ENCODE measurements at places on chromosomes 5 and 9. TPM values are rescaled to one million over a fixed set of nuclear protein-coding genes. Genes with fewer than 3 reads are reported as not detected.

- no peak for DNase-seq
Measured at GRCh38 chr9:109600142-109600541, 102.0 kb upstream of the PTPN3 start.

DNA sequence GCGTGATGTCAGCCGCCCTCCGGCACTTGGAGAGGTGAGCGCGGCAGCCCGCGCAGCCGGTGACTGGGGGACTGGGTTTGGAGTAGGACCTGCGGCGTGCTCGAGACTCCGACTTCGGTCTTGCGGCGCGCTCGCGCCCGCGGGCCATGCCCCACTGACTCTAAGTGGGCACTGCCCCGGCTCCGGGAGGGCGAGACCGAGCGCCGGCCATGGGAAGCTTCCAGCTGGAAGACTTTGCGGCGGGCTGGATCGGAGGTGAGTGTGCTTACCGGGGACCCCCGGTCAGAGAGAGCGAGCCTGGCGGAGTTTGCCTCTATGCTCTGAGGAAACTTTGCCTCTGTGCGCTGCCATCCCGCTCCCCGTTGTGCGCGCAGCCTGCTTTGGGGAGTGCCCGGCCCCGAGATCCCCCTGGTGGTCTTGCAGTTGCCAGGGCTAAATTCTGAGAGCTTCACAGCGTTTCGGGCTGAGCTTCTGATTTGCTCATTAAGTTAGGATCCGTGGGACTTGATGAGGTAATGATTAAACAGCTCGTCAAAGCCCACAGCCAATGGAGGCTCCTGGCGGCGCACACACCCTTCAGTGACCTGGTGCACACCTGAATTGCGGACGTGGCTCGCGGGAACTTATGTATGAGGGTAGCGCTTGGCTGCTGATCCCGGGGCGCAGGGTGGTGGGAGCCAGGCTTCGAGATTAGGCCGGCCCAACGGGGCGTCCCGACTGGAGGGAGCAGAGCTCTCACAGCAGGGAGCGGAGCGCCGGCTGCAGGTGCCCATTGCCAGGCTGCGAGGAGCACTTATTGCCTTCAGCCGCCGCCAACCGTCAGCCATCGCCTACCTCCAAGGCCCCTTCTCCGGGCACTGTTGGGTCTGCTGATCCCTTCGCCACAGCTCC, at the start of gene SLC25A48:
TSS of gene SLC25A48 (plus strand) at position 25 of the 891 bp plus-strand sequence. CDS start at position 210, 185 bp downstream.
- peak; percentile 81 for DNase-seq

DNA sequence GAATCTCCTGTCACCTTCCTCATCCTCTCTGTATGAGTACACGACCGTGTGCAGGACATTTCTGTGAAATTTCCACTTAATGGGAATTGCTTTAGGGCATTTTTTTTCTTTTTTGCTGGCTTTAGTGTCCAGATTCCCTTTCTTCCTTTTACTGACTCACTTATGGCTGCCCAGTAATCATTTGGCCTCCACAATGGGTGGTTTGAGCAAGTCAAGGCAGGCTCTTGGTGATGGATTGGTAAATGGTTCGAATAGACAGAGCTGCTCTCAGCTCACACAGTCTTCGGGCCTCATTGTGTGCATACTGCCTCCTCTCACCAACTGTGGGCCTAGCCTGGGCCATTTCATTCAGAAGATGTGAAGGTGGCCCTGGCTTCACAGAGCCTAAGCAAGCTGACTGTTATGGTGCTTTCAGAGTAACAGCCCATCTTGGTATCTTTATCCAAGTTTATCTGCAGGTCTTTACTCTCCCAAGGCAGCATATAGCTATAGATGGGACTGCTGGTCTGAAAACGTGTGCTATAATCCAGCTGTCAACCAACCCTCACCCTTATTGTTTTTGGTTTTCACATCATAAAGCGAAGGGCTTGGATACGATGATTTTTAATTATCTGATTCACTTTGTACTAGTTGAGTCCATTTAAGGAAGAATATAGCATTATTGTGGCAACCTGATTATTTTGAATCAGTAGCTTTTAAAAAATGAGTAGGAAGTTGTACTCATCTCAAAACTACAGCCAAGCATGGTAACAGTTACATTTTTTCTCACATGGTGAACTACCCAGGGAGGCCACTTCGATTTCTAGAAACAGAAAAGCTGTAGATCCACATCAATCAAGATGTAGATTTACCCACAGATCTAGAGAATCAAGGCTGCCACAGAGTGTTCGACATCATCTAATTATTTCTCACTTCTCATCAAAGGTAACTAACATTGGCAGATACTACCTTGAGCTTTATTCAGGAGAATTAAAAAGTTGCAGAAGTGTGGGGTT, 50.4 kb upstream of the CKMT2 start:
- DNase-seq: no peak

The BTNL3 gene
- not detected for total RNA-seq

The TNFSF8 gene
- 0.33 TPM for total RNA-seq

The LECT2 gene
- 6.5 TPM for total RNA-seq

The NUTM2G gene
- total RNA-seq: not detected

The CDC42SE2 gene
- 9.9 TPM for total RNA-seq

Measured in left lobe of liver (tissue), 2 donors.